ENCODE measurements at places on chromosomes 3 and 15. TPM values are rescaled to one million over a fixed set of nuclear protein-coding genes. Genes with fewer than 3 reads are reported as not detected.

- peak; percentile 13 for DNase-seq
- H3K4me1 ChIP-seq, result peaks cover 24% of the 10 kb centered on the region
- H3K27me3 ChIP-seq, result no peaks in the 10 kb centered on the region
- H3K36me3 ChIP-seq, result peaks cover 9% of the 10 kb centered on the region
- peak overlapping the region; percentile 59 for H3K27ac ChIP-seq
Measured at GRCh38 chr3:114624571-114625181, 330.8 kb downstream of the TIGIT start.

DNA sequence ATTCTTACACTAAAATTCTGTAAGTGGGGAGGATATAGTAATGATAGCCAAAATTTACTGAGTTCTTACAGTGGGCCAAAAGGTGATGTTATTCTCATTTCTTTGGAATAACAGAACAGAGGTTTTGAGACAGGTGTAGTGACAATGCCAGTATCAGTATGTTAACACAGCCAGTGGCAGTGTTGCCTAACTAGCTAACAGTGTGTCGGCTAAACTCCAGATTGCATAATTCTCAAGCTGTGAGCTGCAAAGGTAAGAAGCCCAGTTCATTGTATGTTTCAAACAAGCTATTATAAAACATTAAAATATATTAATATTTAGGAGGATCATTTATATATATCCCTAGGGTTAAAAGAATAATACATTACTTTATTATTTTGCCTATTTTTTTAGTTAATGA is 920 bp downstream of the SLC15A2 start:
- H3K4me3 ChIP-seq, result no peak overlapping the region
- H3K36me3 ChIP-seq, result peaks cover 2% of the 10 kb centered on the region
- no peak overlapping the region for H3K27ac ChIP-seq
- no peaks in the 10 kb centered on the region for H3K4me1 ChIP-seq
- no peak for DNase-seq

- H3K36me3 ChIP-seq, result peaks cover 81% of the 10 kb centered on the region
- H3K27ac ChIP-seq, result peak overlapping the region; percentile 100
- no peaks in the 10 kb centered on the region for H3K27me3 ChIP-seq
- DNase-seq, result peak; percentile 97
- peaks cover 58% of the 10 kb centered on the region for H3K4me1 ChIP-seq
- peak overlapping the region; percentile 89 for H3K4me3 ChIP-seq
Measured at GRCh38 chr15:74787251-74788041, 5.6 kb downstream of the CSK start.

GRCh38 chr3:30281526-30281925 is 324.9 kb upstream of the TGFBR2 start:
- H3K4me3 ChIP-seq, result no peak overlapping the region
- peaks cover 12% of the 10 kb centered on the region for H3K4me1 ChIP-seq
- H3K27ac ChIP-seq, result no peak overlapping the region
- H3K36me3 ChIP-seq, result no peaks in the 10 kb centered on the region

Gene CP
- total RNA-seq, result not detected

All from activated CD4-positive, alpha-beta T cell treated with anti-CD3 and anti-CD28 coated beads for 36 hours (primary cell).